ENCODE measurements at places on chromosomes 7 and 10. TPM values are rescaled to one million over a fixed set of nuclear protein-coding genes. Genes with fewer than 3 reads are reported as not detected.
A peak's percentile ranks its signal among the peaks of the same experiment; 100 is the strongest.

Gene NEUROG3
- total RNA-seq, result not detected

GRCh38 chr7:63040966-63041610 lies 957.6 kb upstream of the ZNF722 start:
- no peaks in the 10 kb centered on the region for H3K27me3 ChIP-seq
- no peak for DNase-seq
- no peak overlapping the region for H3K4me3 ChIP-seq

Gene MBL2
- total RNA-seq, result not detected

DNA sequence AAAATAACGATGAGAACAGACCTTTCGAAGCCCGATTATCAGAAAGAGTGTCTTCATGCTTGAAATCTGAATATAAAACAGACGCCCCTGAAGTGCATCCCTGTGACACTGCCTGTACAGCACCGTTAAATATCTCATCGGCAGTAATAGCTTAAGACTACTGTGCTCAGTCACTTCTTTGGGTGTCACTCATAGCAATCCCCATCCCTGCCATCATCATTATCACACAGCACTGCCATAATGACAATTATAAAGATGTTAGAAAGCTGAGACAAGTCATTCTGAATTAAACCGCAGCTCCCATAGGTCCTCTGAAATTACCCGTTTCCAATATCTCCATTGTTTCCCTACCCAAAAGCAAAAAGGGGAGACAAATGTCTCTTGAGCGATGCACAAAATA lies 567.7 kb upstream of the C7orf33 start:
- no peak for DNase-seq
- H3K27me3 ChIP-seq, result no peaks in the 10 kb centered on the region
- H3K4me1 ChIP-seq, result no peaks in the 10 kb centered on the region
- no peak overlapping the region for H3K27ac ChIP-seq

DNA sequence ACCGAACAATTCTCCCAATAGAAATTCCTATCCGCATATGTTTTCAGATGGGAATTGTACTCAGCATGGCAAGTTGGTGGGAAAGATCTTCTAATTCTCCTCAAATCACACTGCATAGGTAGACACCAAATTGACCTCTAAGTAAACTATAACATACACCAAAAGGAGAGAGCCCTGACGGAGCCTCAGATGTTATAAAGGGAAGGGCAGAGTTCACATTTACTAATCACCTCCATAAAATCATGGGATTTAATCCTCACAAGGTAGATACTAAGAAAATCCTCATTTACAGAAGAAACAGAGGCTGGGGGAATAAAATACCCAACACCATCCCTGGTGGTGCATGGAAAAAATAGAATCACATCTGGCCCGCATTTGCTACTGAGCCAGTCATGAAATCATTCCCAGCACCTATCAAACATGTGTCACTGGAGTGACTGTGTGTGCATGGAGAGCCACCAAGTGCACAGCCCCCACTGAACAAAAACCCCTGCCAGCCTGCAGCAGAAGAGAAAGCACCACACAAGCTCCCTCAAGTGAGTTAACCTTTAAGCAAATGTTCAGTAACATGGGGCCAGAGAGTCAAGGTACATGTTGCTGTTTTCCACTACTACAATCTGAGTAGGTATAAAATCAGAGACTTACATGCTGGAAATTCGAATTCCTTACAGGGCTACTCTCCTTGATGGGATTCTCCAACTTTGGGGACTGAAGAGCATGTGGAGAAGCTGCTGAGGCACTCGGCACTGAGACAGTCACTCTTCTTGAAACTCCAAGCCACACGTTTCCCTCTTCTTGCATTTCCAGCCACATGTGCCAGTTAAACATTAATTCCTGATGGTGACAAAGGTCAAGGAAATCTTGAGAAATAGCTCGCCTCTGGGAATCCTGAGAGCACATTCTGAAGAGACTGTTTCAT lies at the start of gene DDC:
TSS of gene DDC (minus strand) at position 766 of the 919 bp plus-strand sequence. CDS start 21,320 bp downstream, outside the sequence.
- H3K4me1 ChIP-seq, result no peaks in the 10 kb centered on the region
- no peaks in the 10 kb centered on the region for H3K36me3 ChIP-seq
- no peak within 1 kb of the TSS for H3K27ac ChIP-seq

Gene ZCWPW1
- total RNA-seq, result 5.5 TPM

Gene ANKRD61
- 0.74 TPM for total RNA-seq

DNA sequence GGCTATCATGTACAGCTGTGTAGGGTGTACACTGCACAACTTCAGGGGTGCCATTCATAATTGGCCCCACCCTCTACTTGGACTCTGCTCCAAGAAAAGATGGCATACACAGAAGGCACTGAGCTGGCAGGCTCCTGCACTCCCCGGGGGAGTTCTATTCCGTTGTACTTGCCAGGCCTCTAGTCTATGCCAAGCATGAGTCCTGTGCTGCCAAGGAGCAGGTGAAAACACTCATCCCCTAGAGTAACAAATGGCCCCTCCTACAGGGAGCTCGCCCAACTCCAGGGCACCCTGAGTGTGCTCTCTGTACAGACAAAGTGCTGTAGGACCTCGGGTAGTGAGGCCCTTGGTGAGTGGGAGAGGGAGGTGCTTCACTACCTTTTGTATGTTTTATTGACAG lies 127.2 kb downstream of the SLIT1 start:
- H3K4me3 ChIP-seq, result no peak overlapping the region
- peak; percentile 23 for DNase-seq
- H3K27ac ChIP-seq, result no peak overlapping the region
- no peaks in the 10 kb centered on the region for H3K27me3 ChIP-seq

Gene ELMO1
- total RNA-seq, result 6.7 TPM

- H3K36me3 ChIP-seq, result no peaks in the 10 kb centered on the region
- H3K4me3 ChIP-seq, result no peak overlapping the region
- no peak overlapping the region for H3K27ac ChIP-seq
- H3K4me1 ChIP-seq, result no peaks in the 10 kb centered on the region
- no peaks in the 10 kb centered on the region for H3K27me3 ChIP-seq
- no peak for DNase-seq
Observed at GRCh38 chr7:27080844-27081436, 14.9 kb downstream of the HOXA1 start.

DNA sequence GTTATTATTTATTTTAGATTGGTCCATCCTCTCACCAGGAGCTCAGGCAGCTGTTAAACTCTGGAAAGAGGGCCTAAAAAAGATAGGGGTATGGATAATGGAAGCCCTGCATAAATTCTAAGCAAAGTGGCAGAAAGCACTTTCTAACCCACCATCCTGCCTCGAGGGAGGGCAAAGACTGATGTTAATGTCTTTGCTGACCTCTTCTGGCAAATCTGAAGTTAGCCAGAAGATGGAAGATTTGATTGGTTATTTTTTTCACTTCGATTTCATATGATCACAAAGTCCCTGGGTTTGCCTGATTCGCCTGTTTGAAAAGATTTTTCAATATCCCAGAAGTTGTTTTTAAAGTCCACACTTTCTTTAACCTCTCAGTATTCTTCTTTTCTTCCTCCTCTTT lies 24.8 kb downstream of the OR9A2 start:
- no peak overlapping the region for H3K4me3 ChIP-seq
- H3K27ac ChIP-seq, result no peak overlapping the region
- H3K36me3 ChIP-seq, result no peaks in the 10 kb centered on the region
- no peaks in the 10 kb centered on the region for H3K4me1 ChIP-seq
- H3K27me3 ChIP-seq, result no peaks in the 10 kb centered on the region

Measured in prostate gland (tissue), 2 donors.